ENCODE measurements at places on chromosomes 5 and 9.

DNA sequence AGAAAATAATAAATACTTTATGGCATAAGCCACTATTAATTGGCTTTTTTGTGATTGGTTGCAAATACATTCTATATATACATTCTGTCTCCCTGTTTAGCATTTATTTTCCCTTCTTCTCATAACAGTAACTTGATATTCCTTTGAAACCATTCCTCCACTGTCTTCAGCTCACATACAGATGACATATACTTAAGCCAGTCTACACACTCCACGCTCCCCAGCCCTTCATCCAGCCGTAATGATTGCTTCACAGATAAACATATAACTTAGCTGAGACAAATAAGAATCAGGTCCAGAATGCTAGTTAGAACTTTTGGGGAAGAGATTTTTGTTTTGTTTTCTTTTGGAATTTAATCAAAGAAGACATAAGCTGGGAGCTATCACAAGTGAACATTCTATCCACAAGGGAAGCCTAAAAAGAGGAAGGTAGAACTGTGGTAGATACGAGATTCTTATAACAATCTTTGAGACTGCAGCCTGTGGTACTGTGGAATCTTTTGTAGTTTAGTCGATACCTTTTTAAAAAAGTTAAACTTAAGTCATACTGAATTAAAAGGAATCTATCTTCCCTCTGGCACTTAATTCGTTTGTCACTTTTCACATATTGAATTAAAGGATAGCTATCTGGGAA is 365.1 kb upstream of the PRR16 start:
- no peak for DNase-seq

- no peak for DNase-seq
These were observed 41.0 kb upstream of the TMEM215 start for GRCh38 chr9:32742296-32742695.

GRCh38 chr9:31908158-31908890 is 476.1 kb upstream of the ACO1 start:
- DNase-seq: no peak

- DNase-seq: no peak
These were observed 21.5 kb downstream of the INIP start for GRCh38 chr9:112696461-112696860.

DNA sequence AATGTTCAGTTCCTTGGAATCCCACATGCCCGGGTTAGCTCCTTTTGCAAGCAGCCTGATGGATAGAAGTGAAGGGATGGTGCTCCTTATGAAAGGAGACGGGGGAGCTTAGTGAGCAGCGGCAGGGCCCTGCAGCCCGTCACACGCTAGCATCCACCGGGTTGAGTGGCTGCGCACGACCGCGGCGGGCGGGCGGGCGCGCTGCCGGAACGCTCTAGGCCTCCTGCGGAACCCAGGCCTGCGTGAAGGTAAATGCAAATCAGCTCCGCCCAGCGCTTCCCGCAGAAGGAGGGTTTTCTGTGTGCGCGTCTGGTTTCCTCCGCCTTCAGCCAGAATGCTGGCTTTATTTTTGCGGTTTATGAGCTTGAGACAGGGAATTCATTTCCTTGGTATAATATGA is 19.8 kb downstream of the IL12B start:
- peak; percentile 15 for DNase-seq

GRCh38 chr5:87399720-87400119 is 13.0 kb downstream of the CCNH start:
- DNase-seq: no peak

- no peak for DNase-seq
These were observed 7.6 kb upstream of the ADGRV1 start for GRCh38 chr5:90550963-90551362.

GRCh38 chr5:109743041-109743531 is 53.4 kb downstream of the MAN2A1 start:
- no peak for DNase-seq

DNA sequence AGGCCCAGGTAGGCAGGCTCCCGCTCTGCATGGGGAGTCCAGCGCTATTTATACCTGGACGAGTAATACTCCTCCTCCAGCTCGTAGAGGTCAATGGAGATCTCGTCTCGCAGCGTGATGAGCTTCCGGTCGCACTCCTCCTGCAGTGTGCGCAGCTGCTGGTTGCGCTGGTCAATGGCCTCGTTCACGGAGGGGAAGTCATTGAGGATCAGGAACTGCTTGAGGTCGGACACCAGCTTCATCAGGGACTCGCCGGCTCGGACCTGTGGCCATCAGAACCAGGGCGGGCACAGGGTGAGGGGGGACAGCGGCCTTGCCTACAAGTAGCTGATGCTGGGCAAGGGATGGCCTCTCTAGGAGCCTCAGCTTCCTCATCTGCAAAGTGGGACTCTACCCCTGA is 3.9 kb downstream of the MED22 start:
- no peak for DNase-seq

- no peak for DNase-seq
These were observed 72.6 kb downstream of the PIK3R1 start for GRCh38 chr5:68287976-68288706.

DNA sequence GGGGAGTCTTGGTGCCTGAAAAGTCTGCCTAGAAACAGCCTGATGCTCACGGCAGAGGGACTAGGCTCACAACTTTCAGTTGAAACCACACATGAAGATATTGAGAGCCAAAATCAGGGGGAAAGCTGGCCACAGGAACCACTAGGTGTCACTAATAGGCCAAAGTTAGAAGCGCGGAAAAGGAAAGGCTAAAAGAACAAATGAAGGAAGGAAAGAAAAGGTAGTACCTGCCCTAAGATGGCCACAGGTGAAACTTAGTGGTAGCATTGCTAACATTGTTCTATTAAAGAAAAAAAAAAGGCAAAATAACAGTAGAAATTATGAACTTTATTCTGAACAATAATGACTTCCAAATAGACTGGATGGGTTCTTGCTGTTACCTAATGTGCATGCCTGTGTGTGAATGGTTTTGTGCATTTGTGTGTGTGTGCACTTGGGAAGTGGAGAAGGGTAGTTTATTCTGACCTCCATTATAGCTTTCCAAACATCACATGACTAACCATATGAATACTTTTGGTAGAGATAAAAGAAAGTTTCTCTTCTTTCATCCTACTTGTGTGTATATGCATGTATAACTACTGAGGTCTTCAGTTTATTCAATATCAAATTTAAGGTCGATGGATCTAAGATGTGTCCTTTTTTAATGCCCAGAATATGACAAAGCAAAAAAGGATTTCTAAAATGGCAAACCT is 2.1 kb upstream of the RFESD start:
- DNase-seq: no peak

DNA sequence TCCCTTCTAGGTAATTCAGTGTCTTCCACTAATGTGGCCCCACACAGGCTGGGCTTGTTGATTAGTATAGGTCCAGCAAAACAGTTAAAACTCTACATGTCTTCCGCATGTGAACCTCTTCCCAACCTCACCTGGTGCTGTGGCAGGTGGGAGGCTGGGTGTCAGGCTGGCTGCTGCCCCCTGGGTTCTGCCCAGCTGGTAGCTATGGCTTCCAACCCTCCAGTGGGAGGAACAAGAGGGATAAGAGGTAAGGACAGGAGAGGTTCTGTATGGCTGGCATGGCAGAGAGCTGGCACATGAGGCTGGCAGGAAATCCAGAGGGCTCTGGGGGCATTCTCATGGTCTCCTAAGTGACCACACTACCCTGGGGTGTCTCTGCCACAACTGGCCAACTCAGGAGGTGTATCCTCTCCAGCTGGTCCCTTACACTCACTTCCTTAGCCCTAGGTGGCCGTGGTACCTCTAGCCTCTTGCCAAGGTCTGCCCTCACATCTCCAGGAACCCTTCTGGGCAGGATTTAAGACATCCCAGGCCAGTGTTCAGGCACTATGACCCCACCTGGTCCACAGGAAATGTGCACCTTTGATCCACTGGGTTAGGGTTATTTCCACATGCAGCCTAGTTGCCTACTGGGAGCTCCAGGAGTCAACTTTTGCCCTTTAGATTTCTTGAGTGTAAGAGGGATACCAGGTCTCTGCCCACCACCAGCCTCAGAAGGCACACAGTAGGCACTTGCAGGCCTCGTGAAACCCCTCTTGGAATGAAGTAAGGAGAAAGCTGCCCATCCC is 41.7 kb downstream of the AHRR start:
- no peak for DNase-seq

GRCh38 chr5:7662289-7662688 is 188.6 kb downstream of the CFAP90 start:
- no peak for DNase-seq

DNA sequence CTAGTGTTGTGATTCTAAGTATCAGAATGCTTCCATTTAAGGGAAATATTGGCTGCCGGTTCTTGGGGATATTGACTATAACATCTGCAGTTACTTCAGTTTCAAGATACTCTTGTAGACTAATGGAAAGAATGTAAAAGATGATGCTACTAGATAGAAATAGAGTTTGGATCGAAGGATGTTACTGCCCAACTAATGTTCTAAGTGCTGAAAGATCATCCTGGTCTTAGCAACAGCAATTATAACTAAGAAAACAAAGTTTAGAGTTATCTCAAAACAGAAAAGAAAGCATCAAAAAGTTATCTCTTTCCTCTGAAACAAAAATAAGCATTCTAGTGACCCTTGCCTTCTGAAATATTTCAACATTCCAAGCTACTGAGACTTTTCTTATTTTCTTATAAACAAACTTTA is 49.9 kb downstream of the ITGA1 start:
- DNase-seq: no peak

- no peak for DNase-seq
These were observed 3.7 kb downstream of the TLN1 start for GRCh38 chr9:35728041-35728971.

GRCh38 chr5:18745042-18745987 is 1111.1 kb downstream of the TAF11L14 start:
- no peak for DNase-seq

DNA sequence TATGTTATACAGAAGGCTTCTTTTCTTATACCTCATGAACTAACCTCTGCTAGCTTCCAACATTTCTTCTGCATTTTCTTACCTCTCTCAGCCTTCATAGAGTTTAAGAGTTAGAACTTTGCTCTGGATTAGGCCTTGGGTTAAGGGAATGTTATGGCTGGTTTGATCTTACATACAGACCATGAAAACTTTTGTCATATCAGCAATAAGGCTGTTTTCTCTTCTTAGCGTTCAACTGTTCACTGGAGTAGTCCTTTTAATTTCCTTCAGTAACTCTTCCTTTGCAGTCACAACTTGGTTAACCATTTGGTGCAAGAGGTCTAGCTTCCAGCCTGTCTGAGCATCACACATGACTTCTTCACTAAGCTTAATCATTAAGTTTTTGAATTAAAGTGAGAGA is 329.0 kb upstream of the CCNG1 start:
- DNase-seq: no peak

GRCh38 chr5:115325296-115325959 is 29.0 kb upstream of the CCDC112 start:
- no peak for DNase-seq

DNA sequence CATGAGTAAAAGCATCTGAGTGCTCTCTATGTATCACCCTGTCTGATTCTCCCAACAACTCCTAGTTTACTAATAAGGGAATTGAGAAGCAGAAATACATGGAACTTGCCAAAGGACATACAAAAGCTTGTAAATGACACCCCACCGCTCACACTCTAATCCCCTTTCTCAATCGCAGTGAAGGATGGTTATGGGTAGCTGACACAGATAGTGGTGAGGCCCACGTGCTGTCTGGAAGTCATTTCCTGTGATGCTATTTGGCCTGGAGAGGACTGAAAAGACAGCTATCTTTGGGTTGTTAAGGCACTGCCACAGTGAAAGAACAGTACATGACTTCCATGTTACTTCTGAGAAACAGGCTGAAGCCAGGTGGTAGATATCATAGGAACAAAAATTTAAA is 117.0 kb downstream of the GLIS3 start:
- DNase-seq: no peak

- no peak for DNase-seq
These were observed 149.9 kb upstream of the SMIM23 start for GRCh38 chr5:171635561-171636245.

- DNase-seq: no peak
These were observed 343.6 kb downstream of the CSNK1G3 start for GRCh38 chr5:123855609-123856008.

GRCh38 chr5:76371960-76372322 is 31.1 kb upstream of the IQGAP2 start:
- no peak for DNase-seq

GRCh38 chr9:78533500-78533899 is 236.6 kb downstream of the PSAT1 start:
- DNase-seq: no peak
